ENCODE measurements at places on chromosomes 12 and 14.

DNA sequence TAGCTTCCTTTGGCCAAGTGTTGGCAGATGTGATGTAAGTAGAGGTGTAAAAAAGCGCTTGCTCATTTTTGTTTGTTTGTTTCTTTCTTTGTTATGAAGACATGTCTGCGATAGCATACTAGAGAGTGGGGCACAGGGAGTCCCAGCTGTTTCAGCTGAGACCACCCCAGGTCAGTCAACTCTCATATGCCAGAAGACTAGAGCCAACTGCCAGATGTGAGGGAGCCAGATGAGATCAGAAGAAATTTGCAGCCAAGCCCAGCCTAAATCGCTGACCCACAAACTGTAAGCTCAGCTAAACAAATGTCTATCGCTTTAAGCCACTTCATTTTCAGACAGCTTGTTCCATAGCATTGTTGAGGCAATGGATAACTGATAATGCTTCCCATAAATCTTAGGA is 397.1 kb downstream of the APAF1 start:
- DNase-seq, result no peak

DNA sequence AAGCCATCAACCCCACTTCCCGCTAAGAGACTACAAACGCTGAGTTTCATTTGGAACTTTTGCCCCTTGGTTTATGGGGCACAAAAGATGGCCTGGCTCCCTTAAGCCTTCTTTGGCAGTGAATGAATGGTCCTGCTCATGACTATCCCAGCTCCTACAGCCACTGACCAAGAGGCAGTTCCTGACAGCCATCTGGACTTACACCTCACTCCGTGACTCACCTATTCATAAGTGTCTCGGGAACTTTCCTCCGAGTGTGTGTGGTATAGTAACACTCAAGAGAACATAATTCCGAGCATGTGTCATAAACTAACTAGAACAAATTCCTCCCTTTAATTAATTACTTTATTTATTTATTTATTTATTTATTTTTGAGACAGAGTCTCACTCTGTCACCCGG is 51.9 kb upstream of the NUDT4 start:
- no peak for DNase-seq

- no peak for DNase-seq
Observed at GRCh38 chr12:6026998-6027397, 81.9 kb upstream of the ANO2 start.

- DNase-seq, result no peak
Observed at GRCh38 chr14:48140804-48141203, 465.4 kb upstream of the MDGA2 start.

GRCh38 chr12:116977465-116978380 is 67.0 kb downstream of the FBXW8 start:
- no peak for DNase-seq

DNA sequence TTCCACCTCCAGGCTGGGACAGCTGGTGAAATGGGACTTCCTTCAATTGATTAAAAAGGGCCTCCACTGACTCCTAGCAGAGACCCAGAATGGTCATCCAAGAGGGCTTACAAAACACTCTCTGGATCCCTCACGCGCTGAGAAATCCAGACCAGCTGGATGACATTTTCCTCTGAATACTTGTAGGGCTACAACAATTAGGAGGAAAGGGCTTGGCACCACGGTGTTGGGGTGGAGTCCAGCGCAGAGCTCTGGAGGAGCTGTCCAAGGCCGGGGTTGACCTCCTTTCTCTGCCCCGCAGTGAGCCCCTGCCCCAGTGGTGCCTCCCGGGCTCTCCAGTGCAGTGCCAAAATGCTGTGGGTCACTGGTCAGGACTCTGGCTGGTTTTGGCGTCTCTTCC is 189.0 kb upstream of the CCND2 start:
- no peak for DNase-seq

- DNase-seq, result no peak
Observed at GRCh38 chr14:100476012-100476822, 111.0 kb downstream of the BEGAIN start.

DNA sequence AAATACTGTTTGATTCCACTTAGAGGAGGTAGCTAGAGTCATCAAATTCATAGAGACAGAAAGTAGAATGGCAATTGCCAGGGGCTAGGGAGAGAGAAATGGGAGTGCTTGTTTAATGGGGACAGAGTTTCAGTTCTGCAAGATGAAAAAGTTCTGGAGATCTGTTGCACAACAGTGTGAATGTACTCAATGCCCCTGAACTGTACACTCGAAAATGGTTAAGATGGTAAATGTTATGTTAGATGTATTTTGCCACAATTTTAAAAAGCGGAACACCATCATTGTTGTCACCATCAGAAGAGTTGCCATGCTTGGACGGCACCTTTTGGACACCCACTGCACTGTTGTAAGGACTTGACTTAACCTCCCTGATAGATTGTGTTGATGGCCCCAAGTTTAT is 106.9 kb downstream of the SCARB1 start:
- no peak for DNase-seq

GRCh38 chr14:89296281-89296745 is 120.7 kb downstream of the FOXN3 start:
- no peak for DNase-seq
